Suppressor macrophage treated with lipopolysaccharide for 4 hours (primary cell): ENCODE measurements at places on chromosomes 2 and 18.

DNA sequence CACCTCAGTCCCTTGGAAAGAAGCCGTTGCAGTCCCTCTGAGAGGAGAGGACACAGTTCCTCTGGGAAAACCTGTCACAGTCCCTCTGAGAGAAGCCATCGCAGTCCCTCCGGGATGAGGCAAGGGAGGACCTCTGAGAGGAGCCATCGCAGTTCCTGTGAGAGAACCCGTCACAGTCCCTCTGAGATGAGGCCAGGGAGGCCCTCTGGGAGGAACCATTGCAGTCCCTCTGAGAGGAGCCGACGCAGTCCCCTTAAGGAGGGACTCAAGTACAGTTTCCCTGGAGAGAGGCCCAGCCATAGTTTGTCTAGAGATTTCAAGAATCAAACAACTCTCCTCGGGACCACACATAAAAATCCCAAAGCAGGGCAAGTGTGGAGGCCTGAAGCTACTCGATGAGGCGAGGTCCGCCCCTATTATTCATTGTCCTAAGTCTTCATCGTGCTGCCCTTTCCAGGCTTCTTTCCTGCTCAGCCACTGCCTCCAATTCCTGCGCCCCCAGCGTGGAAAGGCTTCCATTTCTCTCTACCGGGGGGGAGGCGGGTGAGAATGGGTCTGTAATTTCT, 630 bp upstream of the ZNF512 start:
- no peak for DNase-seq

DNA sequence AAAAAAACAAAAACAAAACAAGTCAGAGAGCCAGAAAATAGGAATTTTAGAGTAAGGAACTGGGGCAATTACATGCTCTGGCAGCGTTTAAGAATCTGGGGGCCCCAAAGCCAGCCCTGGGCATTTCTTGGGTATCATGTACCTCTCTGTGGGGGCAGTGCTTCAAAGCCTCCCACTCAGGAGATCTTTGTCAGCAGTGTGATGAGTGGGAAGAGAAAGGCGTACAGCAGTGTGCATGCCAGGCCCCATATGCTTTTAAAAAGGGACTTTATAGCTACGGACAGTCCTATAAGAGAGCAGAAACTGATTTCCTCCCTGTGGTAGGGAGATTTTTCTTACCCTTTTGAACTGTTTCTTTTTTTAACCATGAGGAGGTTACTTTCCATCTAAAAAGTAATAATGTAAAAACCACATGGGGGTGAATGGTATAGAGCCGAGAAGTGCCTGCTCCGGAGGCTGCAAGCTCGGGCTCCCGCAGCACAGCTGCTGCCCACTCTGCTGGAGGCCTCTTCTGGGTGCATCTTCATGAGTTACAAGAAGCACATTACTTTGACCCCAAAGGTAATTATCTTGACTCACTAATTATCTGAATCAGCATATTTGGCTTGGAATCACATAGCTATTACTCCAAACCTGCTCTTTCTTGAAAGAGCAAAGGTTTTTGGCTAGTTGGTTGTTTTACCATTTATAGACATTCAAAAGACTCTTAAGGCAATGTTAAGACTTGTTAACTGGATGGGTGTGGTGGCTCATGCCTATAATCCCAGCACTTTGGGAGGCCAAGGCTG, 46.4 kb downstream of the PROC start:
- DNase-seq, result no peak

GRCh38 chr2:132473174-132473883, 56.7 kb downstream of the GPR39 start:
- DNase-seq, result no peak

- DNase-seq, result no peak
Observed at GRCh38 chr2:206232287-206233035, 42.0 kb upstream of the ZDBF2 start.

GRCh38 chr18:23421277-23421676, 31.8 kb upstream of the RIOK3 start:
- DNase-seq, result no peak

DNA sequence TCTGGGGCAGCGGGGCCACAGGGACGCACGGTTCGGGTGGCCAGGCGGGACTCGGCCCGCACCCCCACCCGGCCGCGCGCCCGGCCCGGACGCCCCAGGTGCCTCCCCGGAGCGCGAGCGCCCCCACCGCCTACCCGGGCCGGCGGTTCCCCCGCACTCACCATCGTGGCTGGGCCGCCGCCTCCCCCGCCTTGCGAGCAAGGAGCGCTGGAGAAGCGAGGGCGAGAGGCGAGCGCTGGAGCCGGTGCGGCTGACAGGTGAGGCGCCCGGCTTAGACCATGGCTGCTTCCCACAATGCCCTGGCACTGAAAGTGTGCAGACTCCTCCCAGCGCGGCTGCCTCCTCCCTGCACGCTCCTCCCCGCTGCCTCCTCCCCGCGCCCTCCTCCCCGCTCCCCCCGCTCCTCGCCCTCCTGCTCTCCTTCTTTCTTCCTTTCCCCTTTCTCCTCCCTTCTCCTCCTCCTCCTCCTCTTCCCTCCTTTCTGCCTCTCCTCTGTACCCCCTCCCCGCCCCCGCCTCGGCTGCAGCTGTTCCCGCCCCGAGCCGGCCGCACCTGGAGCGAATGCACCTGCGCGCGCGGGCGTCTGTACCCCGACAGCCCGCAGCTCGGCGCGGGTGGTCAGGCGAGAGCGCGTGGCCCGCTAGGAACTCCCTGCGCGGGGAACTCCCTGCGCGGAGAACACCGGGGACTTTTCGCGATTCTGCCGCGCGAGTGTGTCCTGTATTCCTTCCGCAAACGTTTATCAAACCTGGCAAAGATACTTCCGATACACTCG, at the start of gene AP1S3:
Gene AP1S3 (minus strand): TSS at position 296 of the 775 bp plus-strand sequence. CDS start 132 bp downstream, at position 164.
- DNase-seq, result peak; percentile 46

- no peak for DNase-seq
Observed at GRCh38 chr18:70172225-70172624, 33.3 kb downstream of the RTTN start.

- no peak for DNase-seq
Observed at GRCh38 chr2:168561991-168562390, 105.9 kb downstream of the CERS6 start.

GRCh38 chr2:237422309-237422708, 8.3 kb upstream of the COL6A3 start:
- no peak for DNase-seq

GRCh38 chr18:57077005-57077765, 69.7 kb upstream of the BOD1L2 start:
- DNase-seq, result no peak

- no peak for DNase-seq
Observed at GRCh38 chr2:201600906-201601305, 42.4 kb downstream of the TMEM237 start.
